SJSA1 (cell line): ENCODE measurements at places on chromosomes 3 and 15. TPM values are rescaled to one million over a fixed set of nuclear protein-coding genes. Genes with fewer than 3 reads are reported as not detected.

MYZAP gene
- total RNA-seq, result 0.72 TPM in 1 of 2 replicates, not detected in the other

MUC20 gene
- total RNA-seq, result not detected in 2 replicates

ARL6 gene
- 1.5 and 7.2 TPM in 2 replicates for total RNA-seq

CX3CR1 gene
- not detected in 2 replicates for total RNA-seq

FNDC3B gene
- 42.7 and 73.4 TPM in 2 replicates for total RNA-seq

ITGA11 gene
- total RNA-seq, result 0.34 and 2.0 TPM in 2 replicates
